Stimulated activated CD4-positive, alpha-beta T cell treated with anti-CD3 and anti-CD28 coated beads, Interleukin-4, amount 100 ng/mL, for 1 hour (primary cell): ENCODE measurements at places on chromosomes 1 and 21.

GRCh38 chr1:198657550-198658064 lies 18.8 kb downstream of the PTPRC start:
- DNase-seq, result no peak

DNA sequence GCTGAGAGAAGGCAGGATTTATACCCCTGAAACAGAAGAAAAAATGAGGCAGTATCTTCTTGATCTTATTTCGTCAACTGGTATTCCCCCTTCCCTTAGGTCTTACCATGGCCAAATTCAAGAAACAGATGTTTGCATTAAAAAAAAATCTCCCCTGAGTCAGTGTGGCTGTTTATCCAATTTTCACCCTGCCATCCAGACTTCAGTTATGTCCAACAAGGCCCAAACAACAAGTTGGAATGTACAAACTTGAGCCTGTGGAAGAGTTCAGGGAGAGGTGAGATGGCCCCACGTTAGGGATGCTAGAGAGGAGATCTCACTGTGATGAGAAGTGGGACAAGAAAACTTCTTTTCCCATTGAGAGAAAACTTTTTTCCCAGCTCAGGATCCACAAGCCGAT lies 147.2 kb upstream of the PROX1 start:
- no peak for DNase-seq

- DNase-seq, result peak; percentile 7
Measured at GRCh38 chr1:32539584-32540571, 651 bp downstream of the ZBTB8A start.

DNA sequence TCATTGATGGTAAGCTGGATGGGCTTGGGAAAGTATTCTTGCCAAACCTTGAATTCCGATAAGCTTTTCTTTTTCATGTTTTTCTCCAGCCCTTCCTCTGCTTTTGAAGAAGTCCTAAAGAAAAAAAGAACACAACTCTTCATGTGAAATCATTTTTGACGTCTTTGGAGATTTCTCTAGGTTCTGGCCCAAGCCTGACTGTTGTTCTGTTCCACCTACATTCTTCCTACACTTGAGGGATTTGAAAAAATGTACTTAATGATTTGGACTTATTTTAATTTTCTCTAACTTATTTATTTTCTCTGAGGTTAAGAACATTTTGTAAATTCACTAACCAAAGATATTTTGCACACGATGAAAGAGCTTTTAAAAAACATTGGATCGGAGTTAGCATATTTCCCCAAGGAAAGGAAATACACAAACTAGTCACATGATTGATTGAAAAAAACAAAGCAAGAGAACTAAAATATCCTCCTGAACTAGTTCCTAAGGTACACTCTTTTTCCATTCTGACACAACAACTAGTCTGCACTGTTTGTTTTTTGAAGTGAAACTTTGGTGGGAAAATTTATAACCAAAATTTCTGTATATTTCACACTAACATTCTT lies 82.3 kb downstream of the LTN1 start:
- DNase-seq, result no peak

DNA sequence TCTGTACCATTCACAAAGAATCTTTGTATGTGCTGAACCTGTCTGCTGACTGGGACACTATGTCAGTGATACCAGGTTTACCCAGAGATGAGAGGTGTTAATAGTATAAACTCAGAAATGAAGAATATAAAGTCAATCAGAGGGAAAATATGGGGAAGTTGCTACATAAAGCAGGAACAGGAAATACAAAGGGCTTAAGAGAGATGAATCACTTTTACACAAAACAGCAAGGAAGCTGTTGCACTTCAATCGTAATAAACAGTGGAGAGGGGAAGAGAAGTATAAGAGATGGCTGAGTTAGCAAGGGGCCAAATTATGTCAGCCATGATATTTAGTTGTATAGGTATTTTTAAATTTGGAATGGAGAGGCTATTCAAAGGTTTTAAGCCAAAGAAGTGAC lies 890.2 kb upstream of the NCAM2 start:
- DNase-seq, result no peak

- DNase-seq, result no peak
Measured at GRCh38 chr1:35432231-35432630, 125.0 kb downstream of the KIAA0319L start.
